Stimulated activated CD4-positive, alpha-beta T cell treated with anti-CD3 and anti-CD28 coated beads, Interleukin-2, amount 100 ng/mL, for 4 hours (primary cell): ENCODE measurements at places on chromosomes 7 and 10.

DNA sequence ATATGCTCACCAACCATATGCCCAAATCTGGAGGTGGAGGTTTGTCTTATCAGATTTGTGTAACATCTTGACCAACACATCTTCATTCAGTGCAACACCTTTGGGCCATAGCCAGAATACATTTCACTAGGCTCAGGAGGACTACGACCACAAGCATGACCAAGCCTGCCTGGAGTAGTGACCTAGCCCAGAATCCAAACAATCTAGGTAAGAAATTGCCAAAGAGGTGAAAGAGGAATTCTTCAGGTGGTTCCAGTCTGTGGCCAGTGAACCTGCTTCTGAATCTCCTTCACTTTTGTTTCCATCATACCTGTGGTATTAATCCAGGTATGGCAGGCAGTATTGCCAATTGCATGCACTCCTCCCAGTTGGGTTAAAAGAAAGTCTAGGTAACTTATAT, 112.8 kb upstream of the RAB18 start:
- no peak for DNase-seq

DNA sequence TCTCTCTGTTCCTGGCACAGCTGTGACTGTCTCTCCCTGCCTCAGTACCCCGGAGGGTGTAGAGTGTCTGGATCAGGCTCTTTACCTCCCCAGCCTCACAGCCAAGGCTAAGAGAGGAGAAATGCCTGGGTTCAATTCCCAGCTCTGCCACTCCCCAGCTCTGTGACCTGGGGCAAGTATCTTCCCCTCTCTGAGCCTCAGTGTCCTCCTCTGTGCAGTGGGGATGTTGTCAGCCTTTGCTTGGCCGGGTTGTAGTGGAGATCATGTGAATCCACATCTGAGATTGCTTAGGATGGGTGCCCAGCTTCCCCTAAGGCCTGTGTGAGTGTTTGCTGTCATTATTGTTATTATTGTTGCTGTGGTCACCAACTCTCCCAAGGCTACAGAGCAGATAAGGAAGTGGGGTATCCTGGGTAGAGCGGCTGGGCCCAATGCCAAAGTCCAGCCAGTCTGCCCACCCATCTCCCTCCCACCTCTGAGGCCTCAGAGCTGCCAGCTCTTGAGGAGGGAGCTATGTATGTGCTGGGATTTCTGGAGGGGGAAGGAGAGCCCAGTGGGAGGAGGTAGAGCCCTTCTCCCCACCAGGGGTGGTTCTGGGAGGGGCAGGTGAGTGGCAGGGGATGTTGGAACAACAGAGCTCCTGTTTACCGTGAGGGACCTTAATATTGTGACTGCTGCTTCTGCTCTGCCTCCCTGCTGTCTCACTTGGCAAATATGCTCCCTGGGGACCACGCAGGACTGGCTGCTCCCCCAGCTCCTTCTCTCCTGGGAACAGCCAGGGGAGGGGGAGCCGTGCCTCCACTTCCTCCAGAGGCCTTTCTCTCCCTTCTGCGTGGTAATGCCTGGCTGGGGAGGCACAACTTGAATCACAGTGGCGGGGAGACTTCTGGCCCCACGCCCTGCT, 170.5 kb downstream of the RPS24 start:
- no peak for DNase-seq

DNA sequence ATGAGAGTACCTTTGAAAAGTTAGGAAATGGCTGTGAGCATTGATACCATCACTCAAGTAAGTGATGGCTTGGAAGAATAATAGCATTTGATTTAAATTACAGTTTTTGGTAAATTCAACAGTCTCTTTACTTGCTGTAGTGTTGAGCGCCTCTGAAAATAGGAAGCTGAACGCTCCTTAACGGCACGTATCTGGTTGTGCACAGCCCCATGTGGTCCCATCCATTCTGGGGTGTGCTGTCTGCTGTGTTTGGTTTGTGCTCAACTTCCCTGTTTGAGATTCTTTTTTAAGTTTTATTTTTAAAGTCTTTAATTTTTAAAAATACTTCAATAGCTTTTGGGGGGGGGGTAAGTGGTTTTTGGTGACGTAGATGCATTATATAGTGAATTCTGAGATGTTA, 51.5 kb downstream of the DNAJB6 start:
- no peak for DNase-seq

DNA sequence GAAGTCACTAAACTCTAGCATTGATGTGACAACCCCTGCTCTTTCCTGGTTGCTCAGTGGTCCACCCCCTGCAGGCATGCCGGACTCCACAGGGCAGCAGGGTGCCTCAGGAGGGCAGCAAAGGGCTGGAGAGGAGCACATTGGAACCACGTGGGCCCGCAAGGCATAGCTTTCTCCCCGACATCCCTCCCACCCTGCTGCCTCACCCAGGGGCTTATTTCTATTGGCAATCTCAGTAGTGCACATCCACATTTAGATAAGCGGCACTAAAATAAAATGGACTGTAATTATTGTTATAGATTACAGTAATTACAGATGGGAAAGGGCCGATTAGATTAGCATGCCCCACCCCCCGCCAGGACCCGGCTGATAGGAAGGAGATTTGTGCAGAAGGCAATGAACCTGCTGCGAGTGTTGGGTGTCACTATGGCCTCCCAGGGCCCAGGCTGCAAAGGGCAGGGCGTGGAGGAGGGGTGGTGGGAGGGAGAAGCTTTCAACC, 580.1 kb downstream of the GRID1 start:
- no peak for DNase-seq
